ENCODE measurements at places on chromosomes 4 and X. TPM values are rescaled to one million over a fixed set of nuclear protein-coding genes. Genes with fewer than 3 reads are reported as not detected.

Gene XPNPEP2
- 1.7 TPM for total RNA-seq

Gene GAGE12F
- total RNA-seq, result not detected

Gene TCEAL1
- 15.4 TPM for total RNA-seq

Gene ZNF518B
- 158 TPM for total RNA-seq

Gene SPRY1
- total RNA-seq, result 35.9 TPM

Gene SCRG1
- 0.37 TPM for total RNA-seq

Gene NCAPG
- 132 TPM for total RNA-seq

Gene TCEAL2
- 12.9 TPM for total RNA-seq

Gene VCX3B
- not detected for total RNA-seq

Gene NHSL2
- total RNA-seq, result 4.0 TPM

- H3K36me3 ChIP-seq, result no peaks in the 10 kb centered on the region
- no peak for DNase-seq
- H3K4me3 ChIP-seq, result no peak overlapping the region
- peaks cover 3% of the 10 kb centered on the region for H3K4me1 ChIP-seq
These were observed 436.0 kb downstream of the CENPC start for GRCh38 chr4:67109276-67109675.

DNA sequence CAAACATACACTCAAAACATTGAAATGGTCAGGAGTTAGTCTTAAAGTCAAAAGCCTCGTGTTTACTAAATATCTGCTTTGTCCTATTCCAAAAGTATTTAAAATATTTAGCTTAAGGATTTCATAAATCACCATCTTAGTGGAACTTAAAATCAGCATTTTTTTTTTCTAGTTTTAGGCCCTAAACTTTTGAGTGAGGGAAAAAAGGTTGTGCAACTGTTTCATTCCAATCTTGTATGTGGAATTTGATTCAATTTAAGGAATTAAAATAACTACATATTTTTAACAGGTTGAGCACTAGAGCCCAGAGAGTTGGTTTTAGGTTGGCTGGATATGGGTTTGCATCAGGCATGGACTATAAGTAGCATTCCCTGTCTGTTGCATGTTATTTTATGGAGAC lies 35.7 kb upstream of the ANK2 start:
- H3K27ac ChIP-seq, result no peak overlapping the region
- H3K4me1 ChIP-seq, result peaks cover 15% of the 10 kb centered on the region
- no peaks in the 10 kb centered on the region for H3K27me3 ChIP-seq
- no peak for DNase-seq

DNA sequence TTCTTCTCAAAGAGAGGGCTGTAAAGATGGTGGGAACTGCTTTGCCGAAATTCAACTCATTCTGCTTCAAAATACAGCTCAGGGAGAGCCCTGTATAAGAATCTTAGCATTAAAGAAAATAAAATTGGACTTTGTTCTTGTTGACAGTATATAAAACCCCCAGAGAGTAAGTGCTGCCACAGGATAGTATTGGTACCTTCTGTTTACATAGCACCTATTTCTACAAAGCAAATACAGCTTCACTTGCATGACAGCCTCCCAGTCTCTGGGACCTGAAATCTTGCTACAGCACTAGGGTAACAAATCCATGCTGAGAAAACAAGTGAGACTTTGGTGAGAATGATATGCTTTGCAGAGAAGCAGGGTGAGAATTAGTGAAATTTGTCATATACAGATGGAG lies 428.6 kb downstream of the ADGRL3 start:
- H3K36me3 ChIP-seq, result no peaks in the 10 kb centered on the region
- H3K4me3 ChIP-seq, result no peak overlapping the region
- H3K27me3 ChIP-seq, result no peaks in the 10 kb centered on the region
- no peak overlapping the region for H3K27ac ChIP-seq

- no peak overlapping the region for H3K27ac ChIP-seq
- no peak overlapping the region for H3K4me3 ChIP-seq
- no peaks in the 10 kb centered on the region for H3K36me3 ChIP-seq
- no peaks in the 10 kb centered on the region for H3K4me1 ChIP-seq
- no peak for DNase-seq
These were observed 87.6 kb downstream of the TEX13C start for GRCh38 chrX:125407314-125407713.

DNA sequence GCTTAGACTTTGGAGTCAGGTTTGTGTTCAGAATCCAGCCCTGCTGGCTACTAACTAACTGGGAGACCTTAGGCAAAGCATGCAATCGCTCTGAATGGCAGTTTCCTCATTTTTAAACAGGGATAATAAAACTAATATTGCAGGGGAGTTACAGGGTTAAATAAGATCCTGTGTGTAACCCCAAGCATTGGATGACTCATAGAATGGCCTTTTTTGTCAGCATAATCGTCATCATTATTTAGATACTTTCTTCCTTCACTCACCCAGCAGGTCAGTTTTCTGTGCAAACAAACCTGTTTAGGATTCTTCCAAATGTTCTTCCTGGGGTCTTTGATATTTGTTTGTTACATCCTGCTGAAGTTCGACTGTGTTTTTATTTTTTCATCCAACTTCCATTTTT lies 208.2 kb downstream of the EVC2 start:
- no peaks in the 10 kb centered on the region for H3K27me3 ChIP-seq
- no peaks in the 10 kb centered on the region for H3K36me3 ChIP-seq
- no peak overlapping the region for H3K4me3 ChIP-seq
- no peaks in the 10 kb centered on the region for H3K4me1 ChIP-seq
- H3K27ac ChIP-seq, result no peak overlapping the region
- no peak for DNase-seq

DNA sequence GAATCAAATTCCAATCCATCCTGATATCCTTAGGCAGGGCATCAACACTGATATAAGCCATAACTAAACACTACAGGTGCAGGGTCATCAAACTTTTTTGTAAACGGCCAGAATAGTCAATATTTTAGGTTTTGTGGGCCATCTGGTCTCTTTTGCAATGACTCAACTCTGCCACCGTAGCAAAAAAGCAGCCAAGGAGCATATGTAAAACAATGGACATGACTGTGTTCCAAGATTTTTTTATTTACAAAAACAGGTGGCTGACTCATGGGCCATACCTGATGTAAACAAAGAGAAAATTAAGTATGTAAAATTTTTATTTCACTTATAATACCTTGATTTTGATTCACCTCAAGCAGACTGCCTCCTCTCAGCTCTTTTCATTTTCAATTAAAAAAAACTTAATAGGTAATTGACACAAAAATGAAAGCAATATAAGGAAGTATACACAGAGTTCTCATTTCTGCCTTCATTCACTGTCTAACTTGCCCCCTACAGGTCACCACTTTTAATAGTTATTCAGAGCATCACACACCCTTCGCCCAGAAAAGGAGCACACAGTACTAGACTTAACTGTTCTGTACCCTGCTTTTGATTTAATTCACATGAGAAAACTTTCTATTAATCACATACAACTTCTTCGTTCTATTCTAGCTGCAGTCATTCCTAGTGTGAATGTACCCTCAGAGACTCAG lies 35.3 kb upstream of the GPM6B start:
- no peaks in the 10 kb centered on the region for H3K36me3 ChIP-seq
- no peak overlapping the region for H3K27ac ChIP-seq
- peaks cover 5% of the 10 kb centered on the region for H3K4me1 ChIP-seq
- no peak overlapping the region for H3K4me3 ChIP-seq
- no peaks in the 10 kb centered on the region for H3K27me3 ChIP-seq
- DNase-seq, result no peak

- H3K27ac ChIP-seq, result no peak overlapping the region
- no peaks in the 10 kb centered on the region for H3K36me3 ChIP-seq
- DNase-seq, result no peak
- H3K27me3 ChIP-seq, result peaks cover 46% of the 10 kb centered on the region
- no peak overlapping the region for H3K4me3 ChIP-seq
- H3K4me1 ChIP-seq, result no peaks in the 10 kb centered on the region
These were observed 116.3 kb downstream of the SHROOM4 start for GRCh38 chrX:50697691-50698090.

- no peak overlapping the region for H3K4me3 ChIP-seq
- H3K27me3 ChIP-seq, result no peaks in the 10 kb centered on the region
- H3K36me3 ChIP-seq, result no peaks in the 10 kb centered on the region
- no peaks in the 10 kb centered on the region for H3K4me1 ChIP-seq
- no peak for DNase-seq
- H3K27ac ChIP-seq, result no peak overlapping the region
These were observed 72.8 kb upstream of the GABRA2 start for GRCh38 chr4:46462733-46463132.

- DNase-seq, result no peak
- no peak overlapping the region for H3K27ac ChIP-seq
- no peaks in the 10 kb centered on the region for H3K27me3 ChIP-seq
- no peak overlapping the region for H3K4me3 ChIP-seq
These were observed 79.1 kb upstream of the RAPGEF2 start for GRCh38 chr4:159023741-159024140.

- no peaks in the 10 kb centered on the region for H3K27me3 ChIP-seq
- H3K4me3 ChIP-seq, result no peak overlapping the region
- no peak for DNase-seq
- no peak overlapping the region for H3K27ac ChIP-seq
- H3K4me1 ChIP-seq, result no peaks in the 10 kb centered on the region
- no peaks in the 10 kb centered on the region for H3K36me3 ChIP-seq
These were observed 377.7 kb downstream of the PACRGL start for GRCh38 chr4:21077967-21078366.

DNA sequence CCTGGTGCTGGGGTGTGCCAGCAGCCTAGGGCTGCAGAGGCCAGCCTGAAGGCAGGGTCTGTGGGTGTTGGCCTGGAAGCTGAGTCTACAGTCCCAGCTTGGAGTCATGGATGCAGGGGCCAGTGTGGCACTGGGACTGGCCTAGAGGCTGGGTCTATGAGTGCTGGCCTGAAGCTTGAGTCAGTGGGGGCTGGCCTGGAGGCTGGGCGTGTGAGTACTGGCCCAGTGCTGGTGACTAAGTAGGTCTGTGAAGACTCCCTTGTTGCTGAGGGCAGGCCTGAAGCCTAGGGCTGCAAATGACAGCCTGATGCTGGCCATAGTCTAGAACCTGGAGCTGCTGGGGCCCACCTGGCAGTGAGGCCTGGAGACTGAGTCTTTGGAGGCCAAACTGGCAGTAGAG lies 31.3 kb upstream of the ALG13 start:
- no peak for DNase-seq
- no peaks in the 10 kb centered on the region for H3K27me3 ChIP-seq
- H3K4me1 ChIP-seq, result no peaks in the 10 kb centered on the region
- H3K4me3 ChIP-seq, result no peak overlapping the region

- no peaks in the 10 kb centered on the region for H3K36me3 ChIP-seq
- H3K27me3 ChIP-seq, result no peaks in the 10 kb centered on the region
- DNase-seq, result no peak
- no peak overlapping the region for H3K4me3 ChIP-seq
- no peak overlapping the region for H3K27ac ChIP-seq
These were observed 195.3 kb downstream of the QDPR start for GRCh38 chr4:17316566-17316965.

DNA sequence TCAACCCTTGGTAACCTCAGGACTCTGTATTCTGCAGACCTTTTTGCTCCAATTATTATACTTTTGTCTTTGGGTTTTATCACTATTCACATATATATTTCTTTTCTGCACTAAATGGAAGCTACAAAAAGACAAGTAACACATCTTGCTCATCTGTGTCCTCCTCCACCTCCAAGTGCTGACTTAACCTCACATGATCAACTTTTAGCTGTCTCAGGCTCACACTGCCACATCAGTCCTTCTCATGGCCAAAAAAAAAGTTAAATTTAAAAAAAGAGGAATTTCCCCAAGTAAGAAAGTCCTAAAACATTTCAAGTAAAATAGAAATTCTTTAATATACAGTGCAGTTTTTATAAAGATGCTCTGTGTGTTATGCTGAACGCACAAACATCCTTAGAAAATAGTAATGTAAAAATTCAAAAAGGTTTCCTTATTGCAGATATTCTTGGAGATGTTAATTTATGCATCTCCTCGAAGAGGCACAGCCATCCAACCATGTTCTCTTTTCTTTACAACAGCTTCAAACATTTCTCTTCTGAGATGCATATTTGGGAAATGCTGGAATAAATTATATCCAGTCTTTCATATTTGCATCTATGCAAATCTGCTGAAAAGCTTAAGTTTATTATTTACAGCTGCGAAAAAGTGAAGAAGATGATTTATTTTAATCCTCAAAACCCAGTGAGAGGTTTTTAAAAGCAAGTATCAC lies 37.6 kb downstream of the ARAP2 start:
- H3K27ac ChIP-seq, result no peak overlapping the region
- H3K4me1 ChIP-seq, result peaks cover 6% of the 10 kb centered on the region
- no peaks in the 10 kb centered on the region for H3K27me3 ChIP-seq
- DNase-seq, result no peak
- no peaks in the 10 kb centered on the region for H3K36me3 ChIP-seq

- H3K36me3 ChIP-seq, result no peaks in the 10 kb centered on the region
- DNase-seq, result no peak
- H3K4me1 ChIP-seq, result no peaks in the 10 kb centered on the region
- H3K27me3 ChIP-seq, result no peaks in the 10 kb centered on the region
- H3K27ac ChIP-seq, result no peak overlapping the region
These were observed 38.4 kb downstream of the PLAC1 start for GRCh38 chrX:134619838-134620237.

GRCh38 chr4:83716874-83717273 lies 181.0 kb downstream of the GPAT3 start:
- H3K27ac ChIP-seq, result no peak overlapping the region
- H3K4me3 ChIP-seq, result no peak overlapping the region
- no peaks in the 10 kb centered on the region for H3K4me1 ChIP-seq
- H3K36me3 ChIP-seq, result no peaks in the 10 kb centered on the region
- H3K27me3 ChIP-seq, result no peaks in the 10 kb centered on the region

DNA sequence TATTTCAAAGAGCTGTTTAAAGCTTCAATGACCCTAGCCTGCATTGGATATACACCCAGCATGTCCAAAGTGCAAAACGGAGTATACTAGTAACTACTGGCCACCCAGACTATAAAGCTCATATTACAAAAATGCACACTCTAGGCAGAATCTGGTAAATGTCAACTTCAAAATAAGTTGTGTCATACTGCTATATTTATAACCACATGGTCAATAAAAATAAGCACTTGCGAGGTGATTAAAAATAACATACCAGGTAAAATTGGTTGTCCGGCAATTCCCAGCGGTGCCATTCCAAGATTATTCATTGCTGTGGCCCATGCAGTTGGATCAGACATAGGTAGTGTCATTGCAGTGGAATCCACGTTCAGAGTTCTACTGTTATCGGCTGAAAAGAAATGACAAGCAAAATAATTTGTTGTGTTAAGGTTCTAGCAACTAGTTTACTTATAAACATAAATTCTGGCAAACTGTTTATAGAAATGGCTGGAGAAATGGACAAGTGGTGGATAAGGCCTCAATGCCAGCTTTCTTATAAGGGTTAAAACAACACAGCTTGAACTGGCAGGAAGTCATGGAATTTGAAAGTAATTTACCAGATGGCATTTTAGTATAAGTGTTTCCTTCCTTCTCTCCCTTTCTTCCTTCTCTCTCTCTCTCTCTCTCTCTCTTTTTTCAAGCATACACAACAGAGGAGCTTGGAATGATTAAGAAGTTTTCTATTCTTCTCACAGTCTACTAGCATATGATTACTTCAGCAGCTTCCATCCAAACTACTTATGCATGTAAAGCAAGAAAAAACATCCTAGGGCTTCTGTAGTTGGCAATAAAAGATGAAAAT lies 199.9 kb downstream of the ENOX2 start:
- DNase-seq, result no peak
- H3K27me3 ChIP-seq, result no peaks in the 10 kb centered on the region
- no peak overlapping the region for H3K4me3 ChIP-seq
- H3K36me3 ChIP-seq, result no peaks in the 10 kb centered on the region
- no peak overlapping the region for H3K27ac ChIP-seq

Data from neural progenitor cell (in vitro differentiated cells).